Effector CD4-positive, alpha-beta T cell (primary cell): ENCODE measurements at places on chromosomes 7 and 10.

GRCh38 chr10:107708981-107709380 lies 544.5 kb upstream of the SORCS1 start:
- DNase-seq = no peak

GRCh38 chr7:80380957-80381356 lies 130.9 kb downstream of the GNAT3 start:
- DNase-seq = no peak

DNA sequence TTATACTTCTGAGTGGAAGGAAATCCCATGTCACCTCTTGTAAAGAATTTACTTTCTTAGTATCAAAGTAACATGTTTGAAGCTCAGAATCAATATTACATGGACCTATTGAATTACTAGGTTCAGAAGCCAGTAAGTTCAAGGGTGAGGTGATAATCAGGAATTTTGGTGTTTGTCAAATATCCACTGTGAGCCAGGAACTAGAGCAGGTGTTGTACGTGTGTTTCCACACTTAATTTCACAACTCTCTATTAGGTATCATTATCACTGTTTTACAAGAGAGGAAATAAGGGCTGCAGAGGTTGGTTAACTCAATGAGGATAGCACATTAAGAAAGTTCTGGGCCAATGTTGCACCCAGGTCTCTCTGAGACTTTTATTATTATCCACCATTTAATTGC lies 130.4 kb downstream of the KIAA1217 start:
- no peak for DNase-seq

DNA sequence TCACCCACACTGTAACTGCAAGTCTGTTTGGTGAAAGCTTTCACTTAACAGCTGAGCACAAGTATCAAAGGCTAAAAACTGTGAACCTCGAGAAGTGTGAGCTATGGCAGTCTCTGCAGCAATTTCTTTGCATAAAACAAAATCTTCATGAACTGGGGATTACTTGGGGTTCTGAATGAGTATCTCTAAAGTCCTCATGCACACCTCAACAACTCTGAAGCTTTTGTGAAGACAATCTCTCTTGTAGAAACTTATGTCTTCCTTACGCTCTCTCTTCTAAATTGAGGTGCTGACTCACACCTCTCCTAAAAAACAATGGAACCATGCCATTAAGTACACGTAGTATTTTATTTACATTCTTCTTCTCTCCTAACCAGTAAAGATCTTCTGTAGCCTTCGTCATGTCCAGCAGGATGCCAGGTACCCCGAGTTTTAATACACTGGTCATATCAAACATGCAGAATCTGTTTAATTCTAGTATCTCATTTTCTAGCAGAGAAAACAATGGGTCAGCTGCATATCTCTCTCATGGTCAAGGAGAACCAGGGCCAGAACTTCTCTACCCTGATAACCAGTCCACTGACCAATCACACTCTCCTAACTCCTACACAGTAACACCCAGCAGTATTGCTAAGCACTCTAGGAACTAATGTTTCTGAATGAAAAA lies 76.9 kb downstream of the UBE2H start:
- DNase-seq = no peak

DNA sequence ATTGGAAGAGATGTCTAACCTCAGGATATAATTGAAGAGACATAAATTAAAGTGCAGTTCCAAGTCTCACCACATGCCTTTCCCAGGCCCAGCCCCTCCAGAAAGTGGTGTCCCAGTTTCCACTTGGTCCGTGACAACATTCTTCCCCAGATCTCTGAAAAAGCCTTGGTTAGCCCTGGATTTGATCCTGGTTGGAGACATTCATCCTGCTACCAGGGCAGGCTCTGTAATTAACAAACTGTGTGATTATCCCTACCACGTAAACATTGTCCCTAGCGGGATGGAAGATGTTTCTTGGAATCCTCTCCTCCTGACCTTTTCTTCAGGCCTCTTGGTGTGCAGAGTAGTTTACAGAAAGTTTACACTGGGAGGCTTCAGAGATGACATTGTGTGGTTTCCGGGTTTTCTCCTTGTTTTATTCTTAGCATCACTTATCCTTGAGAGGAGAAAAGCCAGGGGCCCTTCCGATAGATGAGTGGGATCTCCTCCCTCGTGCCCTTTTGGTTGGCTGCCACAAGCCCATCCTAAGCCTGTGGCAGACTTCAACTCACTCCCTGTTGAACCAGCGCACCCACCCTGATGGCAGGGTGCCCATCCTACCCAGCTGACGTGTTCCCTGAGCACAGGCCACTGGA lies 83.8 kb downstream of the COL13A1 start:
- DNase-seq = no peak

- DNase-seq = no peak
These were observed 14.3 kb downstream of the ADAM22 start for GRCh38 chr7:87948371-87948770.

- no peak for DNase-seq
These were observed 260.0 kb upstream of the NRP1 start for GRCh38 chr10:33594475-33594874.

- no peak for DNase-seq
These were observed 3.6 kb downstream of the CREB3L2 start for GRCh38 chr7:137998250-137998649.

- DNase-seq = no peak
These were observed 503.9 kb upstream of the IGFBP3 start for GRCh38 chr7:46424934-46425333.

GRCh38 chr10:97898429-97898828 lies 48.8 kb downstream of the GOLGA7B start:
- DNase-seq = no peak

GRCh38 chr7:117458977-117459583 lies 20.7 kb upstream of the CFTR start:
- no peak for DNase-seq

- no peak for DNase-seq
These were observed 81.7 kb downstream of the WIPF3 start for GRCh38 chr7:29888006-29888405.

GRCh38 chr10:74213571-74214162 lies 62.6 kb downstream of the ADK start:
- peak; percentile 36 for DNase-seq

DNA sequence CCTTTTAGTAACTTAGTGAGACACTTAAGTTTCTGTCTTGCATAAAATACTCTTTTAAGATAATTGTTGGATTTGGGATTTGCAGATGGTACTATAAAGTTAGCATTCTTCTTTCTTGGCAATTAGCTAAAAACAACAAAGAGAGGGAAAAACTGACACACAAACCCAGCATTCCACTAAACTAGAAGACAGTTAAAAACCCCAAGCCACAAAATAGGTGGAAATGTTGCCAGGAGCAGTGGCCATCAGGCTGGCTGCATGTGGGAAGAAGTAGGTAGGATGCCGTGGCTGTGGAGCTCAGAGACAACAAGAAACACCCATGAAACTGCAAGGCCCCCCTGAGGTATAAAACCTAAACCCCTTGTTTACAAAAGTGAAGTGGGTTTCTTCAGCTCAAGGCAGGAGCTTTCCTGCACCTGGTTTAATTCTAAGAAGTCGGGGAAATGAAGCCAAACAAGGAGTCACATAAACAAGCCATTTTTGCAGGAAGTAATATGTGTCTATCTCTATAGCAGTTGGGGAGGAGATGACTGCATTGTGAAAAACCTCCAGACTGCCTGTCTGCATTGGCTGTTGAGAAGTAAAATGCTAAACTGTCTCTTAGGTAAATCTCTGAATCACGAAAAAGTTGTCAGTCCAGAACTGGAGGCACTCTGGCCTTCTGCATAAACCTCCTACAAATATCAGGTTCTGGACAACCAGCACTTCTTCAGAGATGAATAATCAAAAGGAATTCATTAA lies 9.5 kb downstream of the RAB18 start:
- DNase-seq = no peak

- no peak for DNase-seq
These were observed 213.6 kb upstream of the DPP6 start for GRCh38 chr7:153838591-153838990.

DNA sequence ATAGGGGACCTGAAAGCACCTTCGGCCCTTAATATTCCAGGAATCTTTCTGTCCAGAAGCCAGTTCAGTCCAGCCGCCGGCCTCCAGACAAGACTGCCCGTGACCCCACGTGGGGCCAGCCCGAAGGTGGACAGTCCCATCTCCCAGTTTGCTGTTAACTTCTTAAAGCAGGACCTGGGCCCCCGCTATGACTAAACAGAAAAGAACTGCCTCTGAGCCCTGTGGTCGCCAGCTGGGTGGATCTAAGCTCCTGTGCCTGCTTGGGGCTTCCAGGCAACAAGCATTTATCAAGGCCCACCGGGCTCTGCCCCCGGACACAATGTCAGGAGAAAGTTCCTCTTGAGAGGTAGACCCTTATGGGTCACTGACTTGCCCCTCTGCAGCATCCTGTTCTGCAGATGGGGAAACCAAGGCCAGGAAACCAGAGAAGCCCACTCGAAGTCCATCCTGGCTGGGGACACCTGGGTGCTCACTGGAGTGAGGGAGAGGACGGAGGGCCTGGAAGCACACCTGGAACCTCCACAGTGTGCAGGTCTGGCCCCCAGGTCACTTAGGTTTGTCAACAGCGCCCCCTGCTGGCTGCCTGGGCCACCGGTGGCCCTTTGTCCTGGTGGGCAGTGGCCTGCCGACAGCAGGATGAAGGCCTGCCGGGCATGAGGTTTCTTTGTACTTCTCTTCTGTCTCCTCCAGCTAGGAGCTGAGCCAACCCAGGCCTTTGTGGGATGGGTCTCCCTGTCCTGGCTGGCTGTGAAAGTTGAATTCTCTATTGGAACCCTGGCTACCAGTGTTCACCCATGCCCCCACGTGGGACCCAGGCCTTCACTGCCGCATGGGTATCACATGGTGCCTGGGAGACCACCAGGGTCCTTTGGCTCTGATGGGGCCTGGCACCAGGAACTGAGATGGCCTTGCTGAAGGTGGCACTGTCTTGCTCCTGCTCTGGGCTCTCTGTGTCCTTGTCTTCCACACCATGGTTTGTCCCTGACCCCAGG lies 128.0 kb downstream of the ZMIZ1 start:
- DNase-seq = peak; percentile 66

- no peak for DNase-seq
These were observed 338 bp downstream of the ATP6V0E2 start for GRCh38 chr7:149873970-149874643.

- no peak for DNase-seq
These were observed 16.0 kb downstream of the FZD1 start for GRCh38 chr7:91280185-91280584.

DNA sequence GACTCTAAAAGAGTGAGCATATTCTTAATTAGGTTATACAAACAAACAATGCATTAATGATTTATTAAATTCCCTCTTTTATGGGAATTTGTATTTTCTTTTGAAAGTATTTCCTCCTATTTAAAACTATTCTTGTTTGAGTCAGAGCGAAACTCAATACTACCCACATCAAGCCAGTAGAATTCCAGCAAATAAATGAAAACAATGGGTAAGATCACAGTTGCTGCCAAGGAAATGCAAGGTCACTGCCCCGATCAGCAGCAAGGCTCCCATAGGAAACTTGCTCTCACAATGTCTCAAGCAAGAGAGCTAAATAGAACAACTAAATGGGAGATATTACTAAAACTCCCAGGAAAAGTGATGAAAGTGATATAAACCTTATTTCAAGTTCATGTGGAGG lies 206.3 kb downstream of the THSD7A start:
- DNase-seq = no peak

- DNase-seq = no peak
These were observed 129.8 kb upstream of the TMEM229A start for GRCh38 chr7:124162667-124163066.

- no peak for DNase-seq
These were observed 30.1 kb downstream of the RAB18 start for GRCh38 chr10:27534161-27534700.

GRCh38 chr10:63832686-63833085 lies 311.5 kb downstream of the REEP3 start:
- no peak for DNase-seq

DNA sequence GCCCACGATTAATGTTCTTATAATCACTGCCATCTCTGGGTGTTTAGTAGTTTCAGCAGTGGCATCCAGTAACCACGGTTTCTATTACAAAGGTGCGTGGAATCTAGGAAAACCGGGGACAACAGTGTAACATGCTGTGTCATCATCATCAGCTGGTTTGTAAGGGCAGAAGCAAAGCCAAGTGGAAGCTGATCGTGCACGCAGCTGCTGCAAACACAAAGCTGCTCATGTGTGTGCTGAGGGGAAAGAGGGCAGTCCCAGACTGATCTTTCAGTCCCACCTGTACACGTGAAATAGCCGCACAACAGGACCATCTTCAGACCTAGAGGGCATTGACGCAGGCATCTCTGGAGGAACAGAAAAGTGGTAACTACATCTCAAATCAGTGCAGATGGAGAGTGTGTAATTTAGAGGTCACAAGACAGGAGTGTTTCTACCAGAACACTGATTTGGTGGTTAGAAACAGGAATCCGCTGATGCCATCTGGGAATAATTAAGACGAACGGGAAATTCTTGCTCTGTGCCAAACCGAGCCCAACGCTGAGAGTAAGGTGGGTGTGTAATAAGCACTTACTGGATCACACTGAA lies 13.4 kb downstream of the ANKRD16 start:
- no peak for DNase-seq

DNA sequence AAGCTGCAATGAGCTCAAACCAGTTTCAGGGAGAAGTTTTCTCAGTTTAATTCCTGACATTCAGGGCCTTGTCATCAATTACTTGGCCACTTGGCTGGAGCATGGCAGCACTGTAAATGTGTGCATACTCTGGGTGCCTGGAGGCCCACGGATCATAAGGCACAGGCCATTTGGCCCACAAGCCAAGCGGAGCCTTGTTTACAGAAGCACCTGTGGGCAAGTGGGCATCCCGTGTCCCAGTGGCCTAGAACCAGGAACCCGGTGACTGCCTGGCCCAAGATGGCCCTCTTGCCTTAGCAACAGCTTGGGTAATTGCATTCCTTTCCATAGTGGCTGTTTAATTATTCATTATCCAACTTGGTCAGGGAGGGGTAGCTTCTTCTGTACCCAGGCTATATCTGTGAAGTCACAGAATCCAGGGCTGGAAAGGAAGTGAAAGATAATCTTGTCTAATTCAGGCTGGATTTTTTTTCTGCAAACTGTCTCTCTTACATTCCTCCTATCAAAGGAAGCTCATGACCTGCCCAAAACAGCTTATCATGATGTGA lies 426.4 kb upstream of the ZMIZ1 start:
- DNase-seq = no peak
